ENCODE measurements at places on chromosomes 12 and 14.

GRCh38 chr14:74982661-74983060 is 20.1 kb upstream of the EIF2B2 start:
- DNase-seq: no peak

DNA sequence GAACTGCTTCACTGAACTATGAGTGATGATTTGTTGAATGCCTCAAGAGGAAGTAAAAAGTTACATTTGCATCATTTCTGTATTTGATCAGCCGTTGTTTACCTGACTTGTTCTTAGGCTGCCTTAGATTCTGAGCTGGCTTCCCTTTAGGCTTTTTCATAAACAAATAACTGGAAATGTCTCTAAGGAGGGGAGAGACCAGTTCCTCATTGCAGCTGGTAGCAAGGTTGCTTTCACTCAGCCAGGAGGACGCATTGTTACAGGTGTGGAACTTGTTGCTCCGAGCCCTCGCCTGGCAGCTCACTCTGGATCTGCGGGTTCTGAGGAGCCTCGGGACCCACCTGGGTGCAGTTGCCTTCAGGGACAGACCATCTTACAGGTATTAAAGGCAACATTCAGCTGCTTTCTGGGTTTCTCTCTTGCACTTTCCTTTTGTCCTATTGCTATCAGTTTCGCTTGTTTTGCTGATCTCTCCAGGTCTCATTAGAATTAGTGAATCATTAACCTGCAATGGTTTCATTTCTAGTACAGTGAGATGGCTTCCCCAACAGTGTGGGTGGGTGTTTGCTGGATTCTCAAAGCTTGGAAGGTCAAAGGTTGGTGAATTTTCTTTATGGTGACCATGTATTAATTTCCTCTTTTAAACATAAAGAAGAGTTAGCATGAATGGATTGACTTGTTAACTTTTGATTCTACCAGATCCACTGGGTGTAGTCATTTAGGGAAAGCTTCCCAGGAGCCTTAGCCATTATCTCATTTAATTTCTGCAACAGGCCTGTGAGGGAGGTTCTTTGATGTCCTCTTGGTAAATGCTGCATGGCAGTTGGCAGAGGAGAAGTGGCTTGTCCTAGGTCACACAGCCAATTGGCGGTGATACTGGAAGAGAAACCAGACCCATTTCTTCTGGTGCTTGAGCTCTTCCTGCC is at the start of gene PLEKHG7:
PLEKHG7 (plus strand) TSS at position 236 of the 926 bp plus-strand sequence. CDS start 3,643 bp downstream, outside the sequence.
- no peak for DNase-seq

GRCh38 chr12:57738661-57739237 is at the start of gene AGAP2:
Gene AGAP2 (minus strand): TSS chr12:57738742. CDS start chr12:57738246, 496 bp downstream.
- no peak for DNase-seq

- no peak for DNase-seq
Observed at GRCh38 chr12:93676408-93677194, 574 bp upstream of the CRADD start.

- DNase-seq: peak; percentile 25
Observed at GRCh38 chr12:124768452-124769162, 95.1 kb downstream of the SCARB1 start.

- no peak for DNase-seq
Observed at GRCh38 chr12:65659681-65660080, 164.6 kb upstream of the HMGA2 start.

DNA sequence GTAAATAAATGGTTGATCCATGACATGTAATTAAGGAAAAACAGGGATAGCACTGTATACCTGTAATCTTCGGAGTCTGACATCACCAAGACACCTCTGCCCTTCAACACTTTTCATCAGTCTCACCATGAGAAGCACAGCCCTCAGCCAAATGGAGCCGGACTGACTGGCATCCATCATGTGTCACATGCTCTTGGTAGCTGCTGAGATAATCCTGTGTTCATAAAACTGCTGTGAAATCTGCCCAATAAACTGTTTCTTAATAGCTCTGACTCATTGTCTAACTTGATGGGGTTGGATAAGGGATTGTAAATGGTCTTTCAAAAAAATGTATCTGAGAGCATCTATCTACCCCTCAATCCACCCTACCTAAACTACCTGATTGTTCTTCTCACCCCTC is 33.6 kb downstream of the KCNH5 start:
- no peak for DNase-seq

DNA sequence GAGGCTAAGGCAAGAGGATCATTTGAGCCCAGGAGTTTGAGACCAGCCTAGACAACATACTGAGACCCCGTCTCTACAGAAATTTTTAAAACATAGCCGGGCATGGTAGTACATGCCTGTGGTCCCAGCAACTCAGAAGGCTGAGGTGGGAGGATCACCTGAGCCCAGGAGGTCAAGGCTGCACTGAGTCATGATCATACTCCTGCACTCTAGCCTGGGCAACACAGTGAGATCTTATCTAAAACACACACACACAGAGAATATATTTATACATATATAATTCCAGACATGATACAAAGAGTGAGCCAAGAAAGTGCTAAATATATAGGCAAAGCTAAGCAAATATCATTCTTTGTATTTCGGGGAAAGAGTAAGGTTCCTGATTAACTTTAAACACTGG is 9.4 kb downstream of the ZFC3H1 start:
- no peak for DNase-seq

DNA sequence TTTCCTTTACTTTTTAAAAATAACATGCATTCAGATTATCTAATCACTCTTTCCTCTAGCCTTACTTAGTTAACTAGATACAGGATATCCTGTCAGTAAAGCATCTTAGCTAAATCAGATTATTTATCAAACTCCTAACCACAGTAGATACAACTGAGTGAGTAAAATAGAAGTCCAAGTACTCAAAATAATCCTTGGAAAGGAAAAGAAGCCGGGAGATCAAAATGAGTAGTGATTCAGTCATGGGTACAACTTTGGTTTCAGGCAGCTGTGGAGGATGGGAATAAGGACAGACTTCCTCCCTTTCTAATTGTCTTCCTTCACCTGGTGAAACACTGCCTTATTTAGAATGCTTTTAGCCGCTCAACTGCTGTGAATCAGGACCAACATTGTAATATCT is 29.4 kb downstream of the GNG2 start:
- no peak for DNase-seq

DNA sequence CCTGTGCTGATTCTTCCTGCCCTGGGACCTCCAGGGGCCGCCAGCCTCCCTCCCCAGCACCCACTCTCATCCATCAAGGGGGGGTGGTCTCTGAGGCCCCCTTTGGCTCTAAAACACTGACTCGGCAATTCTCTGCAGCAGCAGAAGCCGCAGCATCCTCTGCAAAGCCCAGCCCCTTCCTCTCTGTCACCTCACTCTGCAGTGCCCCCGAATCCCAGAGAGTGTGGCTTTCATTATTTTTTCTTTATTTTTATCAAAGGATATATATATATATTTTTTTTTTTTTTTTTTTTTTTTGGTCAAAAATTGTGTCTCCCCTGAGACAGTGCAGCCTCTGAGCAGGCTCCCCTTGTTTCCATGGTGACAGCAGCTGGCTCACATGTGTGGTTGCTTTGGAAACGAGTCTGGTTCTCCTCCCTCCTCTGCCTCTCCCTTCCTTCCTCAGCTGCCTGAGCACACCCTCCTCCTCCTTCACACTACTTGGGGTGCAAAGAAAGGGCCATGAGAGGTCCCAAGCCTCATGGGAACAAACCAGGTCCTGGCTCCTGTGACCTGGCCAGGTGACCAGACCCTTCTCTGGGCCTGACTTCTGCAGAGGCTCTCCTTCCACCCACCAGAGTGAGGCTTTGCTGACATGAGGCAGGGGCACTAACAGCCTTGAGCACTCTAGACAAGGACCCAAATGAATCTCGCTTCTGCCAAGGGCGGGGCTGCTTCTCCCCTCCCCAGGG is 100.5 kb downstream of the LRRC74A start:
- peak; percentile 67 for DNase-seq

DNA sequence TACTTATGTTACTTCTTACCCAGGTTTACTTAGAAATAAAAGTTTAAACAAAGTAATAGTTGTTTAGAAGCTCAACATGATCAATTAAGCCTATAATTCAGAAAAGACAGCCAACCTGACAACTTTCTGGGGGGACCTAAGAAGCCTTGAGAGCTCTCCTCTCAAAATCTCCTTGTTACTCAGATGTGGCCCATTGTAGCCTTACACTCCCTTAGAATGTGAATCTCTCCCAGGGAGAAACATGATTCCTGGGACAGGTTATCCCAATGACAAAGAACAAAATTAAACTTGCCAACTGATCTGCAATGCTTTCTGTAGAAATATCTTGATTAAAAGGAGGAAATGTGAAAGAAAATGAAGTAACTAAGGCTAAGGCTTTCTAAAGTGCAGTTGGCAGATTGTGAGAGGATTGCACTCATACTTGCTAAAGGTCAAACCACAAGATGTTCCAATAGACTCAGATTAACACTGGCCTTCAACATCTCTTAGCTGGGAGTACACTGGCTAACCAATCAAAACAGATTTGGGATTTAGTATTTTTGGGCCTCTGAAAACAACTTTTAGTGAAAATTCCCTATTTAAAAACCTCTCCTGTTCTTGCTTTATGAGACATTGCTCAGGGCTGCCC is 72.3 kb upstream of the TMX1 start:
- no peak for DNase-seq

GRCh38 chr12:122031342-122032216 is 9.9 kb downstream of the BCL7A start:
- peak; percentile 71 for DNase-seq

DNA sequence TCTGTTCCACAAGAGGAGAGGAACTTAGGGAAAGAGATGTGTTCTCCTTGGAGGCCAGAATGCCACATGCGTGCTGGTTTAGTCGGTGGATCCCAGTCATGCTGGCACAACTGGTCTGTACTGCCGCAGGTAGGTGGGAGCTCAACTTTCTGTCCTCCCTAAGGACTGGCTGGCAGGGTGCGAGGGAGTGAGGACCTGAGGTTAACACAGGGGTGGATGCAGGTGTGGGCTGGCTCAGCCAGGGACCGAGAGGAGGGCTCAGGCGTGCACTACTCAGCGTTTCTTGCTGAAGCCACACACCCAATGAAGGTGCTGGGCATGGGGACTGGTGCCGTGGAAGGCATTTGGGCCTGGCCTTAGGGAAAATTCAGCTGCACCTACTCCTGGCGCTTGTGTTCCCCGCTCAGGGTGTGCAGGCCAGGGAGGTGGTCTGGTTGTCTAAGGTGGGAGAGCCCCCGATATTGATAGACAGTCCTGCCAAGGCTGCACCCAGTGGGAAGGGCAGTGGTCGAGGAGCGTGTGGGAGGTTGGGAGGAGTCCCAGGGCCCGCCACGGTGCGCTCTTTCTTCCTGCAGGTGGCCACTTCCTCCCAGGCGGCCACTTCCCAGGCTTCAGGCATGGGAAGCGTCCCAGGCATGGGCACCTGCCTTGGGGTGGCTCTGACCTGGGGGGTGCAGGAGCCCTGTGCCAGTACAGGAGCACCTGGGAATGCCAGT is 138.4 kb downstream of the ADGRD1 start:
- DNase-seq: peak; percentile 30

- DNase-seq: no peak
Observed at GRCh38 chr12:46562625-46563225, 190.2 kb upstream of the SLC38A2 start.

DNA sequence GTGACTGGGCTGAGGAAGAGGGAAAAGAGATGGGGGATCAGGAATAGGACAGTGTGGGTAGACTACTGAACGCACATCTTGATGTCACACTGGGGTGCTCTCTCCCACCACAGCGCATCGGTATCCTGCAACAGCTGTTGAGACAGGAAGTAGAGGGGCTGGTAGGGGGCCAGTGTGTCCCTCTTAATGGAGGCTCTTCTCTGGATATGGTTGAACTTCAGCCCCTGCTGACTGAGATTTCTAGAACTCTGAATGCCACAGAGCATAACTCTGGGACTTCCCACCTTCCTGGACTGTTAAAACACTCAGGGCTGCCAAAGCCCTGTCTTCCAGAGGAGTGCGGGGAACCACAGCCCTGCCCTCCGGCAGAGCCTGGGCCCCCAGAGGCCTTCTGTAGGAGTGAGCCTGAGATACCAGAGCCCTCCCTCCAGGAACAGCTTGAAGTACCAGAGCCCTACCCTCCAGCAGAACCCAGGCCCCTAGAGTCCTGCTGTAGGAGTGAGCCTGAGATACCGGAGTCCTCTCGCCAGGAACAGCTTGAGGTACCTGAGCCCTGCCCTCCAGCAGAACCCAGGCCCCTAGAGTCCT is 6.9 kb downstream of the C1QL4 start:
- no peak for DNase-seq

DNA sequence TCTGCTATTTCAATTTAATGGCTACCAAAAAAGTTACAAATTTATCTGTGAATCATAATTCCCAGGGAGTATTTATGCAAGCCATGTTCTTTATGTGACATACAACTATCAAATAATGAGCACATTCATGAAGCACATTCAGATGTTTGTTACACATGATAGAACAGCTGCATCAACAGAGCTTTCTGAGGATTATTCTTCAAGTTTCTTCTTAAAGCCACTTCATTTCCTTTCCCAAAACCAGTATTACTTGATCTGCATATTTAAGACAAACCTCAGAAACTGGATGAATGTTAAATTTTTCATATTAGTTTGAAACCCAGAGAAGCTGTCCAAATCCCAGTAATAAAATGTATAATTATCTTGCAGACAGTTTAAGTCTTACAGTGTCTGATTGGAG is 73.6 kb upstream of the SOX5 start:
- DNase-seq: no peak

DNA sequence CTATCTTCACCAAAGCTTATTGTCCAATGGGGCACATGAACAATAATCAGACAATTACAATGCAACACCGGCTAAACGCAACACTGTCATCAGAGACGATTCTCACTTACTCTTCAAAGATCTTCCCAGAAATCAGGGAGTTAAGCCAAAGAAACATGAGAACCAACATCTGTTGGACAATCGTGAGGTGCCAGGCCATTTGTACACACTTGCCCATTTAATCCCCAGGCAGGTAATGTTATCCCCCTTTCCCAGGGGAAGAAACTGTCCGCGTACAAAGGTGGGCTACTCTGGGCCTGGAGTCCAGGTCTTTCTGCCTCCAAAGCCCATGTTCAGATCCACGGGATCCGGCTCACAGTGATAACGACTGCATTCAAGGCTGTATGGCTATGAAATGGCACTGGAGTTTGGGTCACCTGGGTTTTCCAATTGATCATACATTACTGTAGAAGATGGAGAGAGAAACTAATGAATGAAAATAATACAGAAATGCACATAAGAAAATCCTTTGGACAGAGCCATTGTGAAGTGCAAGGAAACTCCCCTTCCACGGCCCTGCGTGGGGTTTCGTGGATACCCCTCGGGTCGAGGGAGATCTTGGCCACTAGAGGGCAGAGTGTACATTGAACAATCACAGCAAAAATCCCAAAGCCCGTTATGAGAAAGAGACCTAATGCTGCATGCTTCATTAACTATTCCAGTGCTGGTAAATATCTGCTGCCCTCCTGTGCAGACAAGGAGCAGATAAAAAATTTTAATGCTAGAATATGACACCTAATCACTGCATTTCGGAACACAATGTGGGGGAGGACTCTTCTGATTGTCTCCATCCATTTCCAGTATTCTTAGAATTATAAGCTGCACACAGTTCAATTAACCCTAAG is 111.4 kb downstream of the EGLN3 start:
- peak; percentile 50 for DNase-seq

GRCh38 chr14:93007225-93007997 is 84.5 kb downstream of the CHGA start:
- peak; percentile 60 for DNase-seq

DNA sequence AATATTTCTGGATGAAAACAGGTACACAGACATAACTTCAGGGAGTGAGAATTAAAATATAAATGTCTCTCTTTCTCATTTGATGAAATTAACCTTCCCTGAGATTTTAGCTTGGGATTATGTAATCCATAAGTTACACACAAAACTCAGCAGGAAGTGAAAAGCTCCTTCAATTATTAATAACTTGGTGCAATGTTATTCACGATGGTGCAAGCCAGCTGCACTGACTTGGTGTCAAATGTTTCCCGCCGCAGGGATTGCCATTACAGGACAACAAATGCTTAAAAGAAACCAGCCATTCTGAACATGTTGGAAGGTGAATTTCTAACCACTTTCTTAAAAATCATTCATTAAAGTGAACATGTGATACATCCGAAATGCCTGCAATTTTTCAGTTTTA is 250.4 kb downstream of the FOXN3 start:
- DNase-seq: no peak

Measured in left ventricle myocardium superior (tissue), 1 donor.